GM23248 (cell line): ENCODE measurements at places on chromosomes 2 and 18.

GRCh38 chr2:46162329-46163097, 134.7 kb upstream of the EPAS1 start:
- peak; percentile 77 for DNase-seq

GRCh38 chr2:118991554-118991953, 49.6 kb downstream of the MARCO start:
- no peak for DNase-seq

DNA sequence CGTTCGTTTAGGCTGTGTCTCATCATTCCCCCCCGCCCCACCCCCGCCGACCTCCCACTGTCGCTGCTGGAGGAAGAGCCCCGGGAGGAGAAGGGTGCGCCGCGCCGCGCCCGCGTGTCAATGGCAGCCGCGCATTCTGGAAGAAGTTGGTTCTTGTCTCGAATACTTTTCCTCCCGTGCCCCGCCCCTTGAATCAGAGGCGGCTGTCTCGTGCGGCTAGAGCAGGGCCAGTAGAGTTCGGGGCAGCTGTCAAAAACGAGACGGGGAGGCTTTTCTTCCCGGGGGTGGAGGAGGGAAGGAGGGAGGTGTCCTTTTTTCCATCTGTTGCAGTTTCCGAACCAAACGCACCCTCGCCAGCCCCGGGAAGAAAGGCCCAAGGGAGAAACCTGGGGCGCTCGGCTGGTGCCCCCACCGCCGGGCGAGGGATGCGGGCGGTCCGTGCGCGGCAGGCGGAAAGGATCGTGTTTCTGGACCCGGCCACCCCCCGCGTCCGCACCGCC, 410 bp upstream of the TGIF1 start:
- DNase-seq: peak; percentile 96

GRCh38 chr18:46563317-46563716, 93.7 kb downstream of the LOXHD1 start:
- no peak for DNase-seq

GRCh38 chr2:233000886-233001750, 11.9 kb downstream of the NGEF start:
- no peak for DNase-seq

DNA sequence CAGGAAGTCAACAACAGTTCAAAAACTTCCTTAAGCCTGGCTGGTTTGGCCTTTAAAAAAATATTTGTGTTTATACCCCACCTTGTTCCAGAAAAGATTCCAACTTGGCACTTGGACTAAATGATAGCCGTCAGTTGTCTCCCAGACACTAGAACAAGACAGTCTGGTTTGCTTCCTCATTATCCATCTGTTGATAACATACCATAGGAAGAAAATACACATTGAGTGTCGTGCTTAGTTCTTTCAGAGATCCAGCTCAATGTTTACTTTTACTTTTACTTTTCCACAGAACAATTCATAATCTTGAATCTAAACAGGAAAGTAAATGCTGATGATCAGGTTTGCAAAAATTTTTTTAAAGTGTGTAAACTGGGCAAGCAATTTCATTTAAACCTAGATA, 2.4 kb upstream of the VPS54 start:
- DNase-seq: no peak

- peak; percentile 21 for DNase-seq
These were observed 208.9 kb downstream of the SPP2 start for GRCh38 chr2:234259440-234259839.

DNA sequence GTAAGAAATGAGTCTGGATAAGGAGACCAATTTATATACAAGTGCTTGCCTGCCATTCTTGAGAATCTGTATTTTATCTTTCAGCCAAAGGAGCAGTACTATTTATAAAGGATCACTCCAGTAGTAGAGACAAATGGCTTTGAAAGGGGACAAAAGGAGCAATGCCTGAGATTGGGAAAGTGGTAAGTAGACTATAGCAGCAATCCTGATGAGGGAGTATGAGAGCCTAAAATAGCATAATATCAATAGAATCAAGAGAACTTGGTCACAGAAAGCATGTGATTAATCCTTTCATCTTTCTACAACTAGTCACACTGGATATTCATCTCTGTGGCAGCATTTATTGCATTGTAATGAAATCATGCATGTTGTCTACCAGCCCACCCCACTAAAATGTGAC, 20.2 kb downstream of the NRXN1 start:
- DNase-seq: no peak

DNA sequence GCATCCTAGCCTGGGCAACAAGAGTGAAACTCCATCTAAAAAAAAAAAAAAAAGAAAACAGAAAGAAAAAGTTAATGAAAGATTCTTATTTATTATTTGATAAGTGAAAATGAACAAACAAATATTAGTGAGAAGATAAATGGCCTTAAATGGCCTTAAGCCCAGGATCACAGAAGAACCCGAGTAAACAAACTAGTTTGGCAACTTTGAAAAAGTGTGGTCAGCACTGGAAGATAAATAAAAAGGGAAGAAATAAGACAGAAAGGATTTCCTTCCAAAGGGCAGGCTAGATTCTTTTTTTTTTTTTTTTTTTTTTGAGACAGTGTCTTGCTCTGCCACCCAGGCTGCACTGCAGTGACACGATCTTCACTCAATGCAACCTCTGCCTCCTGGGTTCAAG, 692.4 kb downstream of the CPS1 start:
- DNase-seq: no peak

DNA sequence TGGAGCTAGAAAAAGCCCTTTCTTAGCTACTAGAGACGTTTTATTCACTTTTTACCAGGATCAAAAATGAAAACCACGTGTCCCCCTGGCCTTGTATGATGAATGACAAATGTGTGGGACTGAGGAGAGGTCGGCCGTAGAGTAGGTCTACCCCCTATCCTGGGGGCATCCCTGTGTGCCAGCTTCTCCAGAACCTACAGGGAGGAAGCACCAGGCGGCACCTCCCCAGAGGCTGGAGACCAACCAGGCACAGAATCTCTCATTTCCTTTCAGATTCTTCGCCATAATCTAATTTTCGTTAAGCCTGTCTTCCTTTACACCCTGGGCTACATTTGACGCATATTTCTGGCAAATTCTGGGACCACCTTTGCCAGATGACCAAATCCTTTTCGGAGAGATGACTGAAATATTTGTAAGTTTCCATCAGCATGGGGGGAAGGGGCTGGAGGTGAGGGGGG, 15.9 kb downstream of the TWIST2 start:
- DNase-seq: no peak

DNA sequence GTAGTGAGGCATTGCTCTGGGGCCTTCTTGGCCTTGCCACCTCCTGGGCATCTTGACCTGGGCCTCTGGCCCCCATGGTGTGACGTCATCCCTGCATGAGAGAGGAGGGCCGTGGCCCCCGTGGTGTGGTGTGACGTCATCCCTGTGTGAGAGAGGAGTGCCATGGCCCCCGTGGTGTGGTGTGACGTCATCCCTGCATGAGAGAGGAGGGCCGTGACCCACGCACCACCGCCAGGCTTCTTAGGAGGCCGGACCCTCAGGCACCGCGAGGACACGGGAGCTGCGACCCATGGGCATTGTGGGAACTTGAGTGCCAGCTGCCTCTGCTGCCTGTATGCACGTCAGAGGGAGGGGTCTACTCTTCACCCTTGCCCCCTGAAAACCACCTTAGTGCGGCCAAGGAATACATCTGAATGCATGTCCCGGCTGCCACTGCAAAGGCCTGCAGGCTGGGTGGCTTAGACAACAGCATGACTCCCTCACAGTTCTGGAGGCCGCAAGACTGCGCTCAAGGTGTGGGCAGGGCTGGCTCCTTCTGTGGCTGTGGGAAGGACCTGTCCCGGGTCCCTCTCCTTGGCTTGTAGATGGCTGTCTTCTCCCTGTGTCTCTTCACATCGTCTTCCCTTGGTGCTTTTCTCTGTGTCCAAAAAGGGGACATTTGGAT, 20.8 kb upstream of the OTOS start:
- DNase-seq: no peak

DNA sequence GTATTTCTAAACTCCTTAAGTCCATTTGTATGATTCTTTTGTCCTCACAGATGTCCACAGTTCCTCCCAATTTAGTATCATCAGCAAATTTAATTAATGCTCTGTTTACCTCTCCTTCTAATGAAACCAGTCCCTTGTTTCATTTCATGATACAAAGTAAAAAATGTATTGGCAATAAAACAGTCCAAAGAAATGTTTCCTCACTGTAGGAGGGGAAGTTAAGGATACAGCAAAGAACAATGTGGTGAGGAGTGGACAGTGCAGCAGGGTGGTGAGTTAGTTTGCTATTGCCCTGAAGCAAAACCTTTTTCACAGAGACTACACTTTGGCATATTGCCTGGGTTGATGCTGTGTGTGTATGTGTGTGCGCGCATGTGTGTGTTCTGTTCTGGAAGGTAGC, 401.5 kb downstream of the ARHGAP15 start:
- no peak for DNase-seq

DNA sequence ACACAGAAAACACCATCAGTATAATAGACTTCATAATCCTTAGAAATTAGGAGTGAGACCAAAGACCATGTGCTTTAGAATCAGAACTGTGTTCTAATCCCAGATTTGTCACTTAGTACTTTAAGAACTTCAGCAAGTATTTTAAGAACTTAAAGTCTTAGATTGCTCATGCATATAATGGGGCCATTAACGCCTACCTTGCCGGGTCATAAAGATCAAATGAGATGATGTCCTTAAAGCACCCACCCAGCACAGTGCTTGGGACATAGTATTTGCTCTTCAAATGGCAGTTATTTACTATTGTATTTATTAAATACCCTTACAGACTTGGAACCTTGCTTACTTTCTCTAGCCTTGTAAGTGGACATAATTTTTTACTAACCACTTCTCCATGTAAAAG, 156.1 kb downstream of the GREB1L start:
- no peak for DNase-seq

- DNase-seq: no peak
These were observed 1.9 kb upstream of the SOX11 start for GRCh38 chr2:5690286-5690685.

GRCh38 chr18:596288-596881, 403 bp upstream of the CLUL1 start:
- peak; percentile 35 for DNase-seq

GRCh38 chr18:48037481-48038271, 107.2 kb upstream of the SMAD2 start:
- peak; percentile 20 for DNase-seq

DNA sequence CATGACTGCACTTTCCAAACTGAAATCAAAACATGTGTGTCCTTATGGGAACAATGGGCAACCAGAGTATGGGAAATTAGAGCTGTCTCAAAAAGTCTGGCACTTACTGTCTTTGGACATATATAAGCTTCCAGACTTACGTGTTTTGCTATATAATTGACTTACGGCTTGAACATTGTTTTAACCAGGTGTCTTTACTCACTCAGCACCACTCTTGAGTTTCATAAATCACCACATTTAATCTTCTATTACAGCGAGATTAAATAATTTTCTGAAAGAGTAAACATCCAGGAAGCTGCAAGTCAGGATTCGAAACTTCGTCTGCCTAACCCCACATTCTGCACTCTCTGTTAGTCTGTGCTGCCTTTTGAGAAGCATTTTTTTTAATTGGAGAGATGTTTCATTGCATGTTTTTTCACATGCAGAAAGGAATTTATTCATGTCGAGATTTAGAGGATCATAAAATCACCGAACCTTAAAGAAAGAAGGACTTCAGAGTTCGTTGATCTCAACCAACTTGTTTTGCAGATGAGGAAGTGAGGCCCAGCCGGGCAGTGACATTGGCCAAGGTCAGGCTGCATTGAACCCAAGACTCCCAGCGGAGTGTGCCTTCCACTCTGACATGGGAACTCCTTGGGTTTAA, 137.3 kb downstream of the SETBP1 start:
- no peak for DNase-seq

- no peak for DNase-seq
These were observed 215.2 kb upstream of the NT5C1B start for GRCh38 chr2:18804536-18804935.

GRCh38 chr18:77249569-77250500, at the start of gene GALR1:
TSS of gene GALR1 (plus strand) at chr18:77249848. CDS start at chr18:77250549, 701 bp downstream.
- DNase-seq: peak; percentile 5

GRCh38 chr18:45295388-45295787, 319.9 kb upstream of the SLC14A2 start:
- no peak for DNase-seq

GRCh38 chr2:42286268-42286946, 74.6 kb downstream of the COX7A2L start:
- peak; percentile 8 for DNase-seq

DNA sequence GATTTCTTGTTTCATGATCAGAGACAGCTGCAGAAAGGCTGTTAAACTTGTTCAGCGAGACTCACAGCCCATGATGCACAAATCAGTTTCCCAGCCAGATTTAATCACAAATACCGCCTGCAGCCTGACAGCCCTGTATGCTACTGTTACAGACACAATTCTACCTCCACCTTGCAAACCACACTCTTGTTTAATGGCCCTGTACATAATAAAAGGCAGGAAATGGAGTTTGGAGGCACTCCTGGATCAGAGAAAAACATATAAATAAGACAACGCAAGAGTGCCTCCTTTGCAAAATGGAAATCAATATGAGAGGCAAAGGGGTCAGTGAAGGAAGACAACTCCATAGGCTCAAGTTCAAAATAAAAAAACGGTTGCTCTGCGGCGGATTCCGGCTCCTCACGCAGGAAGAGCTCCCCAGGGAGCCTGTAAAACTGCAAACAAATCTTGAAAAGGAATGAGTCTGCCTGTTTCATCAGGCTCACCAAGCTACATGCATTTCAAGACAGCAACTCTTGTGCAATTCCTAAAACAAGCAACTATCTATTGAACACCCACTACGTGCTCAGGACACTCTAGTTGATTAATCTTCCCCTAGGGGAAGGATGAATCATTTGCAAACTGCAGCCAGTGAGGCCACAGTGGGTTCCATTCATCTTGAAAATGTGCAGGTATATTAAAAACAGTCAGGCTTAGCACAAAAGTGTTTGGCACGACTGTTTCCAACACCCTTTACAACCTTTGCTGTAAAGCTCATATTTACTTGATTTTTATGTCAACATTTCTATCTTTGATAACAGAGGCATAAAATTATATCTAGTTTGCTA, 37.5 kb downstream of the TBC1D8 start:
- peak; percentile 93 for DNase-seq

- no peak for DNase-seq
These were observed 84.0 kb upstream of the NEUROD1 start for GRCh38 chr2:181764095-181764963.

DNA sequence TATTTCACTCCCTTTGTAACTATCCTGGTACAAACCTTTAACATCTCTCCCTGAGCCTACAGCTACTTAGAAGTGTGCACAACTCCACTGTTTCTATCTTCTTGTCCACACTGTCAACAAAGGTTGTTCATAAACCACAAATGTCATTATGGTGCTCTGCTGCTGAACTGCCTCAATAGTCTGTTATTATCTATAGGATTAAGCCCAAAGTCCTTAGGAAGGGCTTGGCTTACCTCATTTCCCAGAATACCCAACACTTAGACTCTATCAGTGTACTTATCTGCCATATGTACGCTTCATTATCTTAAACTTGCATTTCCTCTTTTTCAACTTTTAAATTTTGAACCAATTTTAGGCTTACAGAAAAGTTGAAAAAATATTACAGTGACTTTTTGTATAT, 94.2 kb downstream of the HNMT start:
- DNase-seq: no peak

- DNase-seq: no peak
These were observed 30.3 kb downstream of the SOCS6 start for GRCh38 chr18:70319187-70319586.
